Activated CD4-positive, alpha-beta T cell treated with anti-CD3 and anti-CD28 coated beads, Interleukin-2, amount 10 ng/mL, durations not matched to agents 24 days and 14 days (primary cell): ENCODE measurements at places on chromosomes 2 and 18.

DNA sequence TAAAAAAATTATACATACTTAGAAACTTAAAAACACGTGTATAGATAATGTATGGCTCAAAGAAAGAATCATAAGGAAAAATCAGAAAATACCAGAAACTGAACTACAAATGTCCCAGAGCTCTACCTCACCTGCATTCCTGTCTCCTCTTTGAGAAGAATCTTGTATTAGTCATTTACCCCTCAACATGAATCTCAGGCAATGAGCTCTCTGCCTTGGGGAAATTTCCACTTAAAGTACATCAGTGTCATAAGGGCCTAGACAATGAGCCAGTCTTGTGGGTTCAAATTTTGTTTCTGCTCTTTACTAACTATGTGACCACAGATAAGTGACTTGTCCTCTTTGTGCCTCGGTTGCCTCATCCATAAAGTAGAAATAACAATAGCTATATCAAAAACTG lies 40.1 kb downstream of the SCG2 start:
- DNase-seq: no peak

- peak; percentile 54 for DNase-seq
Measured at GRCh38 chr2:98823196-98824170, 92.6 kb upstream of the MGAT4A start.

GRCh38 chr2:211957799-211958198 lies 580.8 kb downstream of the ERBB4 start:
- DNase-seq: no peak

GRCh38 chr2:117684919-117685318 lies 129.6 kb upstream of the DDX18 start:
- no peak for DNase-seq

DNA sequence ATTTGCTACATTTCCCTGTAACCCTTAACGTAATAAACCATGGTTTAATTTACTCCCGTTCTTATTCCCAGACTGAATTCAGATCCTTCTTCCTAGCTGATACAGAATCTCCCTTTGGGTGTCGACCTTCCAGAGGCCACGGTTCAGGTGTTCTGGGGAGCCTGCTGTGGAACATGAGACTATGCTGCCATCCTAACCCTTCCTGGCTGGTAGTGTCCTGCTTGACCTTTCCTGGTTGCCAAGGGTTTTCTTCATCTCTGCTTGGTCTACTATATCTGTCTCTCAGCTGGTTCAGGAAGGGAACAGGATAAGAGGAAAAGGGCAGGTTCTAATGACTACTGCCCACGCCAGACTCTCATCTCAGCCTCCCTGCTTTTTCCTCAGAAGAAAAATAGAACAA lies 36.5 kb downstream of the STAT1 start:
- DNase-seq: no peak

GRCh38 chr2:10161961-10162441 lies 39.5 kb downstream of the RRM2 start:
- DNase-seq: no peak

DNA sequence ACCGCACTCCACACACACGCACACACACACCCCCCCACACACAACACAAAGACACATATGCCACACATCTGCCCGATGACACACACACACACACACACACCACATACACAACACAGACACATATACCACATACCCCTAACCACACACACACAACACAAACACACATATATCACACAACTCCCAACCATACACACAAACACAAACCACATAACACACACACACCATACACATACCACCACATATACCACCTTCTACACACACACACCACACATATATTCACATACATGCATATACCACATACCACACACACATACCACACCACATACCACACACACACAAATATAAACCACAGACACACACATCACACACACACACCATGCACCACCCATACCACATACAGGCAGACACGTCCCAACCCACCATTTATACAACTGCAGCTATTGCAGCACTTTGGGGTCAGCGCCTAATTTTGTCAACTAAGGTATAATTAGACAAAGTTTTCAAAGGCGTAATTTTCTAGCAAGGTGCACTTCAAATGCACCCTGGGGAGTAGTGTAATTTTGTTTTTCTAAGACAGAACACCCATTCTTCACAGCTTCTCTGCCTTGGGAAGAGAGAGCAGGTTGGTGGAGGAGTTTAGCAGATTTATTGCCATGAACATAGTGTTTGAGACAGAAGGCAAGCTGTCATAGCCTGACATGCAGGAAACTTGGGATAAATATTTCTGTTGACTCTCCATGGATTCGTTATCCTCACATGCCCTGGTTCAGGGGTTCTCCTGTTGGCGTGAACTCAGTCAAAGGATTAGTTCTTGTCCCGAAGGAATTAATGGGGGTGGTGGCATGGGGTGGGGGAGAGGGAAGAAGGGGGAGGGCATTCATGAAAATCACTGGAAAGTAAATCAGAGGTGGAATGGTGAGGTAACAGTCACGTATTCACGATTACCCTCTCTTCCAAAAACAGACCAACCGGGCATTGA lies 416.1 kb downstream of the LPIN1 start:
- DNase-seq: no peak

GRCh38 chr2:162908567-162908966 lies 70.0 kb upstream of the KCNH7 start:
- DNase-seq: no peak

DNA sequence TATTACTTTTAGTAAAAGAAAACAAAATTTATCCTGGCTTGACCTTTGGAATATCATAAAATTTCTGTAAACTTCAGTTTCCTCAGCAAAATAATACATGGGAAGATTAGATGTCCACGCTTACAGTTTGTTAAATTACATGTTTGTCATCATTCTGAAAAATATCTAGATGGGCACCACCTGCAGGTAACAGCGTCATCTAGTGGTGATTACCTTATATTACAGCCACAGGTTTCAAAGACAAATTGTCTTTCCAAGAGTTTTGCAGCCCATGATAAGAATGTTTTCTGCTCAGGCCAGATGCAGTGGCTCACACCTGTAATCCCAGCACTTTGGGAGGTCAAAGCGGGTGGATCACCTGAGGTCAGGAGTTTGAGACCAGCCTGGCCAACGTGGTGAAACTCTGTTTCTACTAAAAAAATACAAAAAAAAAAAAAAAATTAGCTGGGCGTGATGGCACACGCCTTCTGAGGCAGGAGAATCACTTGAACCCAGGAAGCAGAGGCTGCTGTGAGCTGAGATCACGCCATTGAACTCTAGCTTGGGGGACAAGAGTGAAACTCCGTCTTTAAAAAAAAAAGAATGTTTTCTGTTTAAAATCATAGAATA lies 96.3 kb upstream of the RASGRP3 start:
- no peak for DNase-seq

DNA sequence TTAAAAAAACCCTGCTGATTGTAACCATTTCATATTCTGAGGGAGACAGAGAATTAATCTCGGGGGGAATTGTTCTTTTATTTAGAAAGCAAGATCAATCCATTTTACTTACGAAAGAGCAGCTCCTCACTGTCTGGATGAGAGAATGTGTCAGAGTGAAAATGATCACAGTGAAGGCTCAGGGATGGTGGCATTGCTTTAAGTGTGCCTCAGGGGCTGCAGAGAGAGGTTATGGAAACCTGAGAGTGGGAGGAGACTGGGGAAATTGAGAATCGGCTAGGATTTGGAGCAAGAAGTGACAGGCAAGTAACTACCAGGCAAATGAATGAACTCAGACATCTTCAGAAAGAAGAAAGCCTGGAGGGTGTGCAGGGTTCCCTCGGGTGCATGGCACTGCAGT lies 34.2 kb downstream of the MRPL35 start:
- DNase-seq: no peak

GRCh38 chr2:177306550-177306949 lies 42.0 kb upstream of the NFE2L2 start:
- DNase-seq: no peak

- peak; percentile 84 for DNase-seq
Measured at GRCh38 chr2:231800493-231801091, 14.3 kb downstream of the COPS7B start.

GRCh38 chr2:146119586-146119985 lies 1599.7 kb upstream of the ZEB2 start:
- no peak for DNase-seq

GRCh38 chr2:99340669-99341236 lies 3.6 kb downstream of the EIF5B start:
- no peak for DNase-seq

- no peak for DNase-seq
Measured at GRCh38 chr18:73843455-73843854, 304.2 kb downstream of the FBXO15 start.

DNA sequence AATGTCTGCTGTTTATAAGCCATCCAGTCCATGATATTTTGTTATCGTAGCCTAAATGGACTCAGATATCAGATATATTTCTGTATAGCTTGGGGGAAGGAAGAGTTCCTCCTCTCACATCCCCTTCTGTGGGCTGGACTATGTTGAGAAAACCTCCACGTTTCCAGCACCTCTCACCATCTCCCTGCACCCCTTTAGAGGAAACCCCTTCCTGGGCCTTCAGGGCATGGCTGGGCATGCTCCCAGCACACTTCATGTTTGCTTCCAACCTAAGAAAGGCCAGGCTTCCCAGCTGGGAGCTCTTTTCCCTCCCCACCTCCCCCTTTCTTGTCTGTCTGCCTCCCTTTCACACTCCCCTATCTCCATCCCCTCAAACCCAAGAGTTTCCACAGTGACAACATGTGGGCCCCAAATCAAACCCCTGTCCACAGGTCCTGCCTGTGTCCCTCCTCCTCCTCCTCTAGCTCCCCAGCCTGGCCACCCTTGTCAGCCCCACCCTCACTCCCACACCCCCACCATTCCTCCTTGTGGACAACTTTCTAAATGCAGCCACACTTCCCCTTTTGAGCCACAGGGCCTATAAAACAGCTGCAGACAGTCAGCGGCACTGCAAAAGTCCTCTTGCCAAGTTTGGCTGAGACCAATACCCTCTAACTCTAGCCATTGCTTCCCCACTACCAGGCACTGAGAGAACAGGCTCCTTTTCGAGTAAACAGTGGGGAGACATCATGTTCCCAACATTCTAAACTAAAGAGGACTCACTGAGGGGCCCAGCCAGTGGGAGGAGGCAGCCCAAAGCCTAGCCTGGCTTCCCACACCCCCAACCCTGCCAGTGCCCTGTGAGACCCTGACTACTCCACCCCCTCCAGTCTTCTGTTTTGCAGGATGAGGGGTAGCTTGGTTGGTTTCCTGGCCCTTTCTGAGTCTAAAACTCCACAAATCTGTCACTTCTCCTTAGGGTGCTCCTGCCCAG lies 120.5 kb downstream of the ZFP36L2 start:
- no peak for DNase-seq

DNA sequence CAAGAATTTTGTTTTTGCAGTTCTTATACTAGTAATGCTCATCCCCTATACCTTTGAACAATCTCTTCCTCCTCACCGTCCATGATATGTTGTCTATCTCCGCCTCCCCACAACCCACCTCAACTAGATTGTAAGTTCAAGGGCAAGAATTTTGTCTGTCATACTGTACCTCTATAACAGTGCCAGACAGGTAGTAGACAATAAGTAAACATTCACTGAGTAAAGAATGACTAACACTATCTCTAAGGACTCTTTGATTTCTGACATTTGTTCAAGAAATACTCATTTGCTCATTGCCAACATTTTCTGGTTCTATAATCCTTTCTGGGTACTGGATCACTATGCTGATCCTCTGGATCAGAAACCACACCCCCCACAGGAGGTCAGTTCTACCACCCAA lies 82.4 kb downstream of the EXOC6B start:
- no peak for DNase-seq

DNA sequence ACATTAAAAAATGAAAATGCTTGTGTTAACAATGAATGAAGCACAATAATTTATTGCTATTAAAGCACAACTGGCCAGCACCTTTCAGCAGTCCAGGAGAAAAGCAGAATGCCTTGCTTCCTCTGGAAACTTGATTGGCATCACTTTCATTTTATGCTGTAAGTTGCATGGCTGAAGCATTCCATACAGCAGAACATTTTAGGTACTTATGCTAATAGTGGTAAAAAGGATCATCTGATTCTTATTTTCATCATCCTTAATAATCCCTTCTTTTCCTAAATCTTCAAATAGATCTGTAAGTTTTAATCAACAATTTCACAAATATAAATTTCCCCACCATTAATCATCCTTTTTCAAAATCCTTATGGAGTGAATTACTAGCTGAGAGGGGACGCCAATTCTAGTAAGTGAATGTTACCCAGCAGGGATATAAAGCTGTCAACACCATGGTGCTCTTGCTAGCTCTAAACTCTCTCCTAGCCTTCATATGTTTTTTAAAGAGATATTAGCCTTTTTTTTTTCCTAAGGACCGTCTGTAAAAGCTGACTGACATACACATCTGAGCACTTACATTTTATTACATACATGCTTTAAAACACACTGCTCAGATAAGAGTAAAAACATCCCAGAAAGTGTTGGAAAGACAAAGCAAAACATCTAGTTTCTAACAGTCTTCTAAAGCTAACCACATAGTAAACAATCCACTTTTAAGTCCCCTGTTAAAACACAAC lies 5.3 kb downstream of the SATB2 start:
- no peak for DNase-seq

DNA sequence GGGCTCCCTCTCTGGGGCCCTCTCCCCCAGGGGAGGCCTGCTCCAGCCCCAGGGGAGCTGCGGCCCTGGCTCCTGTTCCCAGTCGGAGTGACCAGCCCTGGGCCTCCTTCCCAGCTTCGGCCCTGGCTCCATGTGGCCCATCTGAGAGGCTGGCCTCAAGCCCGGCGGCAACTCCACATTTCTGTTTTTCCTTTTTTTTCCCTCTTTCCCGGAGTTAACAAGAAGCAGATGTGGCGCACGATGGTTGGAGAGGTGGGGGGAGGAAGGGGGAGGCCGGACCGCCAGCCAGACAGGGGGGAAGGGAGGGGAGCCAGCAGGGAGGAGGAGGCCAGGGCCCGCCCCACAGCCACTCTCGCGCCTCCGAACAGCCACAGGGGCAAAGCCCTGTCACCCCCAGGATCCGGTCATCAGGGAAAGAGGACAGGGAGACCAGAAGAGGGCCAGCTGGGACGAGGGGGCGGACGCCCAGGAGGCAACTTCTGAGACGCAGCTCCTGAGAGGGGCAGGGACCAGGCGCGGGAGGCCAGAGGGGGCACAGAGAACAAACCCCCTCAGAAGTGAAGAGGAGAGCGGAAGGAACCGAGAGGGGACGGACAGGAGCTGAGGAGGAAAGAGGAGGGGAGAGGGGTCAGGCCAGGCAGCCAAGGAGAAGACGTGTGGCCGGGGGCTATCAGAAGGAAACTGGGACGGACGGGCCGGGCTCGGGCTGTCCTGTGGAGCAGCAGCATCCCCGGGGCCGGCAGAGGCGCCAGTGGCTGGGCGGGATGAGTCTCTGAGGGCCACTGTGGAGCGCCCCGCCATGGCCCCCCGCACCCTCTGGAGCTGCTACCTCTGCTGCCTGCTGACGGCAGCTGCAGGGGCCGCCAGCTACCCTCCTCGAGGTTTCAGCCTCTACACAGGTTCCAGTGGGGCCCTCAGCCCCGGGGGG lies at the start of gene EMILIN1:
Gene EMILIN1, plus strand, starts transcription at position 349 of the 928 bp plus-strand sequence. Its CDS starts 451 bp downstream, at position 800.
- no peak for DNase-seq
